ENCODE measurements at places on chromosomes 5 and 9. TPM values are rescaled to one million over a fixed set of nuclear protein-coding genes. Genes with fewer than 3 reads are reported as not detected.

- no peak for DNase-seq
- no peak overlapping the region for H3K27ac ChIP-seq
- H3K4me3 ChIP-seq: no peak overlapping the region
- no peaks in the 10 kb centered on the region for H3K36me3 ChIP-seq
- H3K27me3 ChIP-seq: no peaks in the 10 kb centered on the region
These were observed 30.8 kb downstream of the SMIM3 start for GRCh38 chr5:150809363-150809762.

- no peak overlapping the region for H3K4me3 ChIP-seq
- H3K27ac ChIP-seq: no peak overlapping the region
- H3K36me3 ChIP-seq: no peaks in the 10 kb centered on the region
- no peak for DNase-seq
- H3K27me3 ChIP-seq: no peaks in the 10 kb centered on the region
- peaks cover 2% of the 10 kb centered on the region for H3K4me1 ChIP-seq
These were observed 40.9 kb downstream of the PAM start for GRCh38 chr5:102796009-102796408.

DNA sequence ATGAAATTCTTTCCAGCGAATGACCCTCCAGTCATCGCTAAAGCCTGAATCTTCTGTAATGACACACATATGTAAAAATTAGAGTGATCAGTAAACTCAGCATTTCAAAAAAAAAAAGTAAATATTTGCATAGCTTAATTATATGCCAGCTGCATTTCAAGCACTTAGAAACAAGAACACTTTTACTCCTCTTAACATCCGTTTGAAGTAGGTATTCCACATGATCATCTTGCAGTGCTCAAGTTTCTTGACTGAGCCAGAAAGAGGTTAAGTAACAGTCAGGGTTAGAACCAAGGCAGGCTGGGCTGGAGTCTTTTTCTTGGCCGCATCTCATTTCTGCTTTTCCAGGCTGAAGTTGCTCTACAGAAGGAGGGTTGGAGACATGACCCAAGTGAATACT, 27.6 kb downstream of the EGFLAM start:
- H3K4me3 ChIP-seq: no peak overlapping the region
- no peaks in the 10 kb centered on the region for H3K27me3 ChIP-seq
- H3K27ac ChIP-seq: no peak overlapping the region
- DNase-seq: no peak
- no peaks in the 10 kb centered on the region for H3K36me3 ChIP-seq
- H3K4me1 ChIP-seq: no peaks in the 10 kb centered on the region

The LECT2 gene
- total RNA-seq: not detected

- H3K27me3 ChIP-seq: no peaks in the 10 kb centered on the region
- H3K4me3 ChIP-seq: no peak overlapping the region
- H3K4me1 ChIP-seq: no peaks in the 10 kb centered on the region
- no peak overlapping the region for H3K27ac ChIP-seq
These were observed 442.5 kb upstream of the COX7C start for GRCh38 chr5:86175224-86175623.

- H3K36me3 ChIP-seq: no peaks in the 10 kb centered on the region
- no peaks in the 10 kb centered on the region for H3K27me3 ChIP-seq
- no peaks in the 10 kb centered on the region for H3K4me1 ChIP-seq
- DNase-seq: no peak
- no peak overlapping the region for H3K27ac ChIP-seq
These were observed 8.0 kb upstream of the SEMA4D start for GRCh38 chr9:89505911-89506310.

The PRDM9 gene
- not detected for total RNA-seq

- no peaks in the 10 kb centered on the region for H3K27me3 ChIP-seq
- DNase-seq: no peak
- no peak overlapping the region for H3K27ac ChIP-seq
These were observed 425.1 kb downstream of the BNC2 start for GRCh38 chr9:16445141-16445920.

- no peaks in the 10 kb centered on the region for H3K36me3 ChIP-seq
- H3K4me1 ChIP-seq: no peaks in the 10 kb centered on the region
- H3K27me3 ChIP-seq: no peaks in the 10 kb centered on the region
- DNase-seq: no peak
These were observed 498.1 kb upstream of the ZNF608 start for GRCh38 chr5:125244531-125244930.

- H3K4me1 ChIP-seq: peaks cover 4% of the 10 kb centered on the region
- no peak overlapping the region for H3K27ac ChIP-seq
- H3K36me3 ChIP-seq: no peaks in the 10 kb centered on the region
- peaks cover 1% of the 10 kb centered on the region for H3K27me3 ChIP-seq
These were observed 140.5 kb downstream of the NPR3 start for GRCh38 chr5:32851559-32852173.

- H3K27ac ChIP-seq: no peak overlapping the region
- no peaks in the 10 kb centered on the region for H3K27me3 ChIP-seq
- DNase-seq: no peak
- H3K4me3 ChIP-seq: no peak overlapping the region
- no peaks in the 10 kb centered on the region for H3K4me1 ChIP-seq
These were observed 910.0 kb upstream of the WWC1 start for GRCh38 chr5:167381457-167381856.

The PKD2L2 gene
- total RNA-seq: not detected

The ZNF883 gene
- 20.2 TPM for total RNA-seq

- H3K36me3 ChIP-seq: no peaks in the 10 kb centered on the region
- H3K27ac ChIP-seq: no peak overlapping the region
- H3K4me1 ChIP-seq: no peaks in the 10 kb centered on the region
- H3K27me3 ChIP-seq: no peaks in the 10 kb centered on the region
These were observed 256.7 kb downstream of the ARRDC3 start for GRCh38 chr5:91126448-91126847.

DNA sequence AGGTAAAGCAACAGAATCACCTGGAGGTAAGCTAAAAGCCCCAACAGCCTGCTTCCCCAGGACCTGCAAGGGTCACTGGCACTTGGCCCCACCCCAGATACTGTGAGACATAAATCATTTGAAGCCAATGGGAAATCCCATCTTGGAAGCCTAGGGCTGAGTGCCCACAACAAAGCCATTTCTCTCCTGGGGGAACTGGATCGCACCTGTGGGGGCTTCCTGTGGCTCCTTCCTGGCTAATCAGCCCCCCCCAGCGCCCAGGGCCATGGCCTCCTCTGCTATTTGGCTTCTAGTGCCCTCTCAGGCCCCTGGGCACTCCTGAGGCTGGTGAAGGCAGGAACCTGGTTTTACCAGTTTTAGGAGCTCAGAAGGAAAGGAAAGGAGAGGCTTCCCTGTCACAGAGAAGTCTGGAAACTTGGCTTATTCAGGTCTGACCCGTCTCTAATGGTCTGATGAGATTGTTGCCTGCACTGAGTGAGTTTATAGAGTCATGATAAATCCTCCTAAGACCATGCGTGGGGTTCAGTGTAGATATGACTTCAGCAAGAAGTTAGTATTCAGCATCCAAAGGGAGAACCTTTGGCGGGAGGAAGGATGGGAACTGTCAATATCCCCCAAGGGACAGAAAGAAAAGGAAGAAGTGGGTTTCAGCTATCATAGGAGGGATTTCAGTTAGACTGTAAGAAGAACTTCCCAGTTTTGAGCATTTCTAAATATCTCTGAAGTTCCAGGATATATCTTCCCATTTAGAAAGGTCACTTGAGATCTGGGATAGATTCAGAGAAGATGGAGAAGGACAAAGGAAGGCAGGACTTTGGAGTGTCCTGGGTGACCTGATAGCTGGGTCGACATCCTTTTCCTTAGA, 1.2 kb downstream of the KCNMB1 start:
- H3K27me3 ChIP-seq: no peaks in the 10 kb centered on the region
- H3K4me3 ChIP-seq: no peak overlapping the region
- peaks cover 16% of the 10 kb centered on the region for H3K4me1 ChIP-seq
- H3K36me3 ChIP-seq: no peaks in the 10 kb centered on the region
- no peak overlapping the region for H3K27ac ChIP-seq

GRCh38 chr5:131679911-131680310, 44.9 kb upstream of the RAPGEF6 start:
- H3K36me3 ChIP-seq: no peaks in the 10 kb centered on the region
- H3K4me1 ChIP-seq: no peaks in the 10 kb centered on the region
- H3K4me3 ChIP-seq: no peak overlapping the region
- DNase-seq: no peak

The SLC4A9 gene
- total RNA-seq: 0.15 TPM
